ENCODE measurements at places on chromosomes 1 and 21.

- DNase-seq = no peak
These were observed 217.0 kb downstream of the S1PR1 start for GRCh38 chr1:101453844-101454243.

DNA sequence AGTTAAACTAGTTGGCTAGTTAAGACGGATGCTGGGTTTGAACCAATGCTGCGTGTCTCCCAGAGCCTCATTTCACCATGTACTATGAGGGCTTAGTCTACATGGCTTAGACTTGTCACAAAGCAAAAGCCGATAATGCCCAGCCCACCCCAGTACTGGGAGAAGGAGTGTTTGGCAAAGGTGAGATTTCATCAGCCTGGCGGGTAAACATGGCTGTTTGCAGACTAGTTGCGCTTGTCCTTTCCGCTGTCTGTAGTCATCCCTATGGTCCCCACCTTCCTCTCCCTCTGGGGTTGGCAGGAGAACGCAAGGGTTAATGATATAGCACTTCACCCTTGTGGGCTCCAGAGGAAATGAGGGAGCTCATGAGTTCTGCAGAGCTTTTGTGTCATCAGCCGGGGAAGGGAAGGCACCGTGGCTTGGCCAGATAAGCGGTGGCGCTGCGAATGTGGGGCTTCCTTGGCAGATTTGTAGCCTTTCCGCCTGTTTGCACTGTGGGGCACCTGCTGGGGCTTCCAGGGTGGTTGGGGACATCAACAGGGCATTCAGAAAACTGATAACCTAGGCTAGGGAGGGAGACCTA lies 29.2 kb downstream of the SOX13 start:
- DNase-seq = no peak

- DNase-seq = no peak
These were observed 83.2 kb upstream of the PAPPA2 start for GRCh38 chr1:176379626-176380339.

- DNase-seq = no peak
These were observed 223.9 kb downstream of the PLPP3 start for GRCh38 chr1:56355422-56355821.

DNA sequence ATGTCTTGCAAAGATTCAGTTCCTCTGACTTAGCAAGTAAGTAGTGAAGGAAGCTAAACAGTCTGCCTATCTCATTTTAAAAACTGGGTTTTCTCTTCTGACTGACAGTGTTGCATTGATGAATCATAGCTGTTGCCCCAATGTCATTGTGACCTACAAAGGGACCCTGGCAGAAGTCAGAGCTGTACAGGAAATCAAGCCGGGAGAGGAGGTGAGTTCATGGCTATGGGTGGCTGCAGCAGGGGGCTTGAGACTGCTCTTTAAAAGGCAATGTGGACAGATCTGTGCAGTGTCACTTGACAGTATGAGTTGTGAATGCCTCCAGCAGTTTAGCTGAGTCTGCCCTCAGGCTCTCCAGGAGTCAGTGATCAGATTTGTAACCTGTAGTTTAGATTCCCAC lies 46.6 kb downstream of the SMYD2 start:
- no peak for DNase-seq

GRCh38 chr1:6996371-6996770 lies 211.1 kb downstream of the CAMTA1 start:
- no peak for DNase-seq

DNA sequence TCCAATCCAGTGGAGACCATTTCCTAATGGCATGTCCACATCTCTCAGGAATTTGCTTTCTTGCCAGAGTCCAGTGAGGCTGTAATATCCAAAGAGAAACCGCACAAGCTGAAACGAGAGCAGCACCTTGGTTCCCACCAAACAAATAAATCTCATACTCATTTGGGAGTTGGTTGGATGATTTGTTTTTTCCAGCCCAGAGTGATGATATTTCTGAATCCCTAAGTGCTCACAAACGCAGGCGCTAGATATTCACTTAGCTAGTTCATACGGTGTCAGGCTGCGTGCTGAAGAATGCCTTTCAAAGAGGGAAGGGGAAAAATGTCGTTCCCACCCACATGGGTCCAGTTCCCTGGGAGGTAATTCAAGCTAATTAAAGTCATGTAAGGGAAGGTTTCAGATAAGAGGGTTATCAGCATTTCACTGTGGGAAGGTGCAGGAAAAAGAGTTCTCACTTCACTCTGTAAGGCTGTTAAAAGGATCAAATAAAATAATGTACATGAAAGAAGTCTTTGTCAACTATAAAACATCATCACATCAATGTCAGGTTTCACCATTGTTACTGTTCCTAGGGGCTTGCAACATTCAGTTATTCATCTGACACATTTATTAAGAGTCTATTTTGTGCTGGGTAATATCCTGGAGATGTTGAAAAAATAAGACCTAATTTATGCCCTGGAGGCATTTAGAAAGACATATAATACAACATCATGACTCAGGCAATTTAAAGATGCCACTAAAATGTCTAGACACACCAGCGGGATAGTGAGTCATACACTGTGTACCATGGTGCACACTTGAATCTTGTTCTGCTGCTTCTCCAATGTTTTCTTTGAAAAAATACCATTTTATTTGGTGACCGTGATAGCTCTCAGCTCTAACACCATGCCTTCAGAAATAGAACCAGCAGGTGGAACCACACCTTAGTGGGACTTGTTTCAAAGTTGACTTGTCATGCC lies 19.3 kb downstream of the DPT start:
- no peak for DNase-seq

DNA sequence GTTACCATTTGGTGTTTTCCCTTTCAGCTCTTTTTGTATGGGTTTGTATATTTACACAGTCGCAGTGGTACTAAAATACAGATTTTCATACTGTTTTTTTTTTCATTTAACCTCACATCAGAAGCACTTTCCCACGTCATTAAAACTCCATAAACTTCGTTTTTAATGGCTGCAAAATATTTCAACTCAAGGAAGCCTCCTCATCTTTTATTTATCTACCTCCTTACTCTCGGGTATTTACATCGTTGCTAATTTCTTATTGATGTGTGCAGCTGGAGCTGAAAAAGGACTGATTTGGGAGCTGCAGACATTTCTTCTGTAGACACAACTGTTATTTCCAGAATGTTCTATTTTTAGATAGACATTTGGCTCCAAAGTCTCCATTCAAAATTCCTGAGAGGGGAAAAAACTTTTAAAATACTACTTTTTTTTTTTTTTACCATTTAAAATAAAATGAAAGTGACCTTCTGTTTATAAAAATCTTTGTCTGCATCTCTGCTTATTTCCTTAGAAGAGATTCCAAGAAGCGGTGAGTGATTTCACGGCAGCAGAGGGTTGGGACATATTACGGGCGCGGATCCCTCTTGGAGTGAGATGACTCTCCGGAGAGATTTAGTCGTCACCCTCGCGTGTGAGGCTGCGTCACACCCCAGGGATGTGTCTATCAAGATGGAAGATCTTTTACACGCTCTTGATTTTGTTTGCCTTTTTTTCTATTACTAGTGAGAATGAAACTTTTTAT lies 10.1 kb downstream of the RUNX3 start:
- DNase-seq = peak; percentile 51

DNA sequence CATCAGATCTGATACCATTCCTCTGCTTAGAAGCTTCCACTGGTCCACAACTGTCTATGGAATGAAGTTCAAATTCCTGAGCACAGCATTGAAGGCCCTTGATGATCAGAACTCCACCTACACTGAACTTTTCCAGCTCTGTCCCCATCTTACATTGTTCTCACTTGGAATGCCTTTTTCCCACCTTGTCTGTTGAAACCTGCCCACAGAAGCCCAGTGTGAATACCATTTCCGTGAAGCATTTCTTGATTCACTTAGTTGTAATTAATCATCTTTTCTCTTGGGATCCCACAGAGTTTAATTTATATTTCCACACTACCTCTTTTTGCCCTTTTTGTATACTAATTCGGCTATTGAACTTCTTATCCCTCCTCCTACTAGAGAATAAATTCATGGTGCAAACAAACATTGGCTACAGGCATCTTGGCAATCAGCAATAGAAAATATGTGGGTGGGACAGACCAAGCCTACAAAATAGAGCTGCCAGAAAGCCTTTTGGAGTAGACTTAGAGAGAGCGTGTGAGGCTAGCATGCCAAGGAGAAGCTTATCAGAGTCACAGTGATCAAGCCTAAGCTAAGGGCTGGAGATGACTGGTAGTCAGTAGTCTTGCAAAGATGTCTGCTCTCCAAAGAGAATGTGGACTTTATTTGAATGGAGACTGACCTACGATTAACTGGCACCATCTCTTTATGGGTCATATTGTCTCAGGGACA lies 26.1 kb downstream of the NHLH2 start:
- no peak for DNase-seq

GRCh38 chr1:226738421-226738994 lies 574 bp downstream of the ITPKB start:
- DNase-seq = no peak

DNA sequence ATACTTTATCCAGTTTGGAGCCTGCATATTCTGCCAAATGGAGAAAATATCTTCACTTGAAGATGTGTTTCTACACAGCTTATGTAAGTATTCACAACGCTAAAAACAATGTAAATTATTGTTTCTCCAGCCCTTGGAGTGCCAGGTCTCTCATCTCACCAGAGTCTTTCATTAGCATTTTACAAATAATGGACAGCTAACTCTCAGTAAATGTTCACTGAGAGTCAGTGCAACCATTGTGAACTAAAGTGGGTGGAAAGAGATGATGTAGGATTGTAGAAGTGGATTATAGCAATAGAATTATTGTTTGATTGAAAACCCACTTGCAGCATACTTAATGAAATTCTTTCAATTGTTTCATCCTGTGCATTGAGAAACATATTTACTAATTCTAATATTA lies 8.3 kb upstream of the FAM177B start:
- no peak for DNase-seq

DNA sequence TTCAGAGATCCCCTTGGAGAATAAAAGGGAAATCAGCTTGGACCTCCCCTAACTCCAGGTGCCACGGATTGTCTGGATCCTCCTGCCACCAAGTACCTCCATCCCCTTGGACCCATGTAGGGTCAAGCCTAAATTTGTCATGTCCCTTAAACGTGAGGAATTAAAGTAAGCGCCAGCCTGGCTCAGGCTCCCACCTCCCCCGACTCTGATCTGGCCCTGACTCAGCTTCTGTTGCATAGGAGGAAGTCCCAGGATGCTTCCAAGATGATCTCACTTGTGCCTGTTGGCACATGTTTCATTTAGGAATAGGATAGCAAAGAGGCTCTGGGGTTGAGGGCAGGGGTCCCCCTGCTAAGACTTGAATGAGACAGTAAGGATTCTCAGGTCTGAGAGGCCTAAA lies 231.9 kb upstream of the JUN start:
- no peak for DNase-seq

DNA sequence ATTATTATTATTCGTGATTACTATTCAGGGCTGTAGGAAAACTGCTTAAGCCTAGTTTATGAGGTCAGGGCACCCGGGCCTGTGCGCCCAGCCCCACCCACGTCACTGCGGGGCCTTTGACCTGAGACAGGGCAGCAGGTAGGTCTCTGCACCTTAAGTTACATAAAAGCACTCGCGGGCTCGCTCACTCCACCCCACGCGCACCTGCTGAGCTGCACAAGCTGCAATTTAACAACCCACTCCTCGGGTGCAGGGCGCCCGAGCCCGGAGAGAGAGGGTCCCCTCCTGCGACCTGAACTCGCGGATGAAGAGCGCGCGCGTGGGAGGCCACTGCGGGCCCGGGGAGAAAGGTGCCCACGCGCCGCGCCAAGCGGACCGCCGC lies 477 bp downstream of the ICMT start:
- DNase-seq = no peak

Measured in activated T-helper 1 cell treated with anti-CD3 and anti-CD28 coated beads, Interleukin-2, amount 50 U/mL, for 16 hours (primary cell).